ENCODE measurements at places on chromosomes 6 and 20. TPM values are rescaled to one million over a fixed set of nuclear protein-coding genes. Genes with fewer than 3 reads are reported as not detected.

DNA sequence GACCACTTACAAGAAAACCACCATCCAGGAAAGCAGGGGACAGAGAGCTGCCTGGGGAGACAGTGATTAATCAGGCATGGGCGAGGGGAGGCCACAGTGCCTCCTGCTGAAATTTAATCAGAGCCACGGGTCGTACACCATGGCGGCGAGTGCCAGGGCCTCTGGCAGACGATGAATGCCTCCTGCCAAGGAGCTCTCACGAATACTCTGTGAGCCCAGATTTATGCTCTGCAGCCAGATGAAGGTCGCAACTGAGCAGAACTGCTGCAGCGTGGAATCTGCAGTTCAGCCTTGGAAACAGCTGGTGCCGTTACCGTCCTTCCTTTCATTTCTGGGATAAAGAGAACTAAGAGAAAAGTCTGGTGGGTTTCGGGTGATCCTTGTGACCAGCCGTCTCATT lies 85.6 kb downstream of the BFSP1 start:
- H3K4me1 ChIP-seq = no peaks in the 10 kb centered on the region
- peaks cover 13% of the 10 kb centered on the region for H3K27me3 ChIP-seq
- DNase-seq = no peak
- no peak overlapping the region for H3K27ac ChIP-seq

DNA sequence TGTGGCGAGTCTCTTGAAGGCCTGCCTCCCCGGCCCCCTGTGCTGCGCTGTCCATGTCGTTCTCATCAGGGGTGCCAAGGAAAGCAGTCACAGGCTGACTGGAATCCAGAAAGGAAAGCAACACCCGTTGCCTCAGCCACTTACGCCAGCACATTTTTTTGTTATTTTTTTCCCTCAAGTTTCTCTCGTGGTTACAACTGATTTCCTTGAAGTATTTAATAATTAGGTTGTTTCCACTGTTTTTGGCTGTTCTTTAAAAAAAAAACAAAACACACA lies 17.9 kb upstream of the SLC22A1 start:
- no peaks in the 10 kb centered on the region for H3K27me3 ChIP-seq
- H3K4me1 ChIP-seq = peaks cover 13% of the 10 kb centered on the region
- no peak overlapping the region for H3K27ac ChIP-seq
- DNase-seq = no peak
- H3K36me3 ChIP-seq = peaks cover 40% of the 10 kb centered on the region

- no peak overlapping the region for H3K27ac ChIP-seq
- H3K36me3 ChIP-seq = no peaks in the 10 kb centered on the region
- no peak overlapping the region for H3K4me3 ChIP-seq
Measured at GRCh38 chr20:7585126-7585679, 355.1 kb downstream of the HAO1 start.

DNA sequence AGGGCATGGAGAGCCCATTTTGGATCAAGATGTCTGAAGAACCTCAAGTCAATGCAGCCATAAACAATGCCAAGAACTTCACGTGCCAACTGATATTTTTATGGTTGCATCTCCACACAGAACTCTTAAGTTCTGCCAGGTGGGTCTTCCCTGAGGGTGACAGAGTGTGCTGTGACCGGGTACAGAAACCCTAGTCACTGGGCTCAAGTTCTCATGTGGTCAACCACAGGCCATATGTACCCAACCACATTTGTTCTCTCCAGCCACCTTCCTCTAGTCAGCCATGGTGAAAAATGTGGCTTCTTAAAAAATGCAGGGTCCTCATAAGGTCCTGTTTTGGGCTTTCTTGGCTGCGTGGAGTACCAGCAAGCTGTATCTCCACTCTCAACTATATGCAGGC lies 48.9 kb downstream of the CLIC5 start:
- no peak for DNase-seq
- no peak overlapping the region for H3K4me3 ChIP-seq
- peaks cover 15% of the 10 kb centered on the region for H3K4me1 ChIP-seq
- H3K27ac ChIP-seq = no peak overlapping the region
- no peaks in the 10 kb centered on the region for H3K27me3 ChIP-seq

GRCh38 chr6:85360794-85361642 lies 88.9 kb upstream of the NT5E start:
- H3K36me3 ChIP-seq = no peaks in the 10 kb centered on the region
- DNase-seq = no peak
- H3K27me3 ChIP-seq = peaks cover 4% of the 10 kb centered on the region
- H3K4me1 ChIP-seq = peaks cover 5% of the 10 kb centered on the region
- no peak overlapping the region for H3K27ac ChIP-seq
- H3K4me3 ChIP-seq = no peak overlapping the region

- no peak overlapping the region for H3K4me3 ChIP-seq
- H3K36me3 ChIP-seq = peaks cover 20% of the 10 kb centered on the region
- no peaks in the 10 kb centered on the region for H3K27me3 ChIP-seq
- peaks cover 12% of the 10 kb centered on the region for H3K4me1 ChIP-seq
- no peak for DNase-seq
- no peak overlapping the region for H3K27ac ChIP-seq
Measured at GRCh38 chr20:7984192-7984591, 35.4 kb downstream of the TMX4 start.

DNA sequence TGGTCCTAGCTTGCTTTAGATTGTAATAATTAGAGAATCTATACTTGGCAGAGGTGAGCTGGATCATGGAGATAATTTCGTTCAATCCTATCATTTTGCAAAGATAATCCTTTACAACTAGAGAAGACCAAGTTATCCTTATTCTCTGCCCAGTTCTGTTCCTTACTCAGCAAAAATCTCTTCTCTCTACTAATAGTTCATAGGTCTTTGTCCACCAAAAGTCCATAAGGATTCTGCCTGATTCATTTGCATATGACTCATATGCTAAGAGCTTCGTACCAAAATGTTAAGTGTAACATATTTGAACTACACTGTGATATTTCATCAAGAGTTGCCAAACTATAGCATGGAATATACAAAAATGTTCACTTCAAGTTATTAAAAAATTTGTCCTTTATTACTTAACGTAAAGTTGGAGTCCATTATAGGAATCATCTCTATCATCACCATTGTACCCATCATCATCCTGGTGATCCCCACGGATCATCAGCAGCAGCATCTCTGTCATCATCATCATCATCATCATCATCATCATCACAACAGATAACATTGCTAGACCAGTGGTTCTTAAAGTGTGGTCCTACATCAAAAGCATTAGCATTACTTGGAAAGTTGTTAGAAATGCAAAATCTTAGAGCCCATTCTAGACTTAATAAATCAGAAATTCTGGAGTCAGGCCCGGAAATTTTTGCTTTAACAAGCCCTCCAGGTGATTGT lies 463.0 kb downstream of the DHX35 start:
- H3K36me3 ChIP-seq = no peaks in the 10 kb centered on the region
- no peaks in the 10 kb centered on the region for H3K27me3 ChIP-seq
- H3K27ac ChIP-seq = no peak overlapping the region

GRCh38 chr20:45994761-45995493 lies 13.8 kb upstream of the MMP9 start:
- no peak overlapping the region for H3K4me3 ChIP-seq
- DNase-seq = no peak
- H3K27ac ChIP-seq = no peak overlapping the region
- H3K36me3 ChIP-seq = no peaks in the 10 kb centered on the region

DNA sequence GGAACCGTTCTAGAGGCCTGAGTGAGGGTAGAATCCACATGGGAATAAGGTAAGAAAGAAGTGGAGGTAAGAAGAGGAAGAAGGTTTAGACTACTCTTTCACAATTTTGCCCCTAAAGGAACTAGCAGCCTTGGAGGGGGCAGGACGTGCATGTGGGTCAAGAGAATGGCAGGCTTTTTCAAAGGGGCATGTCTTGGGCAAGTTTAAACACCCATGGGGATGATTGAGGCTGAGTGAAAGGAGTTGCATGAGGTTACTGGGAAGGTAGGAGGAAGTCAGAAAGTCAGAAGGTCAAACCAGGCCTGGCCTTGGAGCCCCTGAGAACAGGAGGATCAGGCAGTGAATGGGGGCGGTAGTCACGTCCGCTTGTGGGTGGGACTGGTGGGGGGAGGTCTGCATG lies 10.2 kb downstream of the ADA start:
- H3K36me3 ChIP-seq = peaks cover 9% of the 10 kb centered on the region
- peak overlapping the region; percentile 44 for H3K27ac ChIP-seq
- no peak overlapping the region for H3K4me3 ChIP-seq
- H3K4me1 ChIP-seq = peaks cover 45% of the 10 kb centered on the region

DNA sequence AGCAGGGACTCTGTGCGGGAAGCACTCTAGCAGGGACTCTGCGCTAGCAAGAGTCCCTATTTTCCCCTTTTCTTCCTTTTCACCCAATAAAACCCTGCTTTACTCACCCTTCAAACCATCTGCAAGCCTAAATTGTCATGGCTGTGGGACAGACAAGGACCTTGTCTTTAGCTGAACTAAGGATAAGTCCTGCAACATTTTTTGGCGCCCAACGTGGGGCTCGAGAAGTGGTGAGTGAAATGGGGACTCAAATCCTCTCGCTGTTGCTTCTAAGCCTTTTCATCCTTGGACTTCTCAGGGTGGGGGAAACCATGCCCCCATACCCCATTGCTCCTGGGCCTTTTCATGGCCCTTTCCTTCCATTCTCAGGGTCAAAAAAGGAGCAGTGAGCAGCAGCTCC lies 46.4 kb downstream of the IMPG1 start:
- H3K27ac ChIP-seq = no peak overlapping the region
- DNase-seq = no peak
- no peak overlapping the region for H3K4me3 ChIP-seq
- H3K27me3 ChIP-seq = no peaks in the 10 kb centered on the region

DNA sequence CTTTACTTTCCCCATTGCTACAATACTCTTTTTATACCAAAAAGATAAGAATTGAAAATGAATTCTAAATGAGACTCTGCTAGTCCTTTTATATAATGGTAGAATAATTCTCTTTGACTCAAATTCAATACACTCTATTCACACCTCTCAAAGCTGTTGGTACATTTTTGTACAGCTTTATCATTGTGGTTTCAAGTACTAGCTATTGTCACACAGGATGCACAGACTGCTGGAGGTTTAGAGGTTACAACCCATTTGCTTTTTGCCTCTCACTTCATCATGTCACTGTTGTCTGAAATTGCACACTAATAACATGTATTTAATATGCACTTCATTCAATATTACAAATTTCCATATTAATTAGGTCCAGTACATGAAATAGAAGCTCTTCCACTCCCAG lies 442.2 kb upstream of the ARID1B start:
- H3K4me1 ChIP-seq = no peaks in the 10 kb centered on the region
- no peak overlapping the region for H3K4me3 ChIP-seq
- H3K27ac ChIP-seq = no peak overlapping the region
- no peaks in the 10 kb centered on the region for H3K27me3 ChIP-seq
- peaks cover 15% of the 10 kb centered on the region for H3K36me3 ChIP-seq

GRCh38 chr20:20568604-20569205 lies 143.7 kb downstream of the RALGAPA2 start:
- no peak overlapping the region for H3K4me3 ChIP-seq
- peaks cover 2% of the 10 kb centered on the region for H3K4me1 ChIP-seq
- no peak overlapping the region for H3K27ac ChIP-seq
- no peaks in the 10 kb centered on the region for H3K27me3 ChIP-seq
- peak; percentile 52 for DNase-seq

GRCh38 chr6:138912308-138912707 lies 75.7 kb downstream of the REPS1 start:
- H3K27me3 ChIP-seq = no peaks in the 10 kb centered on the region
- H3K36me3 ChIP-seq = peaks cover 52% of the 10 kb centered on the region
- H3K4me1 ChIP-seq = no peaks in the 10 kb centered on the region
- no peak overlapping the region for H3K4me3 ChIP-seq
- no peak overlapping the region for H3K27ac ChIP-seq

- peaks cover 15% of the 10 kb centered on the region for H3K27me3 ChIP-seq
- DNase-seq = no peak
- H3K4me1 ChIP-seq = peaks cover 6% of the 10 kb centered on the region
- H3K27ac ChIP-seq = no peak overlapping the region
Measured at GRCh38 chr6:125157280-125157679, 3.7 kb downstream of the TPD52L1 start.

DNA sequence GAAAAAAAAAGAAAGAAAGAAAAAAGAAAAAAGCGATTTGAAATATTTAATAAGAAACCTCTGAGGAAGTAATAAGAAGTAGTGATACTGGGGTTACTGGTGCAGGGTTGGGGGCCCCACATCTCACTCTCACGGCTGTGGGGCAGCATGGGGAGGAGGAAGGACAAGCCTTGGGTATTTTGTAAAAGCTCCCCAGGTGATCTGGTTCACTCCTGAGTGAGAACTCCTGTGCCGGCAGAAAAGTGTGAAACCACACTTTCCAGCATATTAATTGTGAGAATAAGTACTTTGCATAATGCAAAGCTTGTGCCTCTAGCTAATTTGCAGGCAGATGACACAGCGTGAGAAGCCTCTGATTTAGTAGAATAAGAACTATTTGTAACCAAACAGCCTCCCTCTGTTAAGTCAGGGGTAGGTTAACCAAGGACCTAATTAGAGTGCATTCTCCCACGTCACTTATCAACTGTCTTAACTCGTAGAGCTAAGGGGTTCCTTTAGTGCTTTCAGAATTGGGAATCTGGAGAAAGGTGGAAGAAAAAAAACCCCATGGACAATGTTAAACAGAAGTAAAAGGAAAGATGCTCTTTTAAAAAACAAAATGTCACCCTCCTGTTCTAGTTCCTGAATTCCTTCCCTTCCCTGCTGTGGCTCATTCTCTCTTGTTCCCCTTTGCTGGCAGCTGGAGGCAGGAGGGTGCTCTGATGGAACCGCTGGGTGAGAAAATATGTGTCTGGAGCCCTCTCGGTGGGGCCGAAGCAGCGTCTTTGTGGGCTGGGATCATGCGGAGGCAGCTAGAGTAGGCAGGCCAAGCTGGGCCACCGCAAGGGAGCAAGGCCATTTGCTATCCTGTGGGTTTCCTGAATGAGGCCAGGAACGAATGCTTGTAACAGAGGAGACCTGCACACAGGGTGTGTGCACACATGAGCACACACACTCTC lies 108.7 kb downstream of the FYN start:
- peaks cover 98% of the 10 kb centered on the region for H3K4me1 ChIP-seq
- H3K27ac ChIP-seq = peak overlapping the region; percentile 95
- H3K36me3 ChIP-seq = peaks cover 31% of the 10 kb centered on the region

- H3K27ac ChIP-seq = no peak overlapping the region
- DNase-seq = peak; percentile 24
- H3K27me3 ChIP-seq = peaks cover 28% of the 10 kb centered on the region
Measured at GRCh38 chr20:50450881-50451752, 59.1 kb upstream of the PTPN1 start.

GRCh38 chr6:24522228-24523176 lies 27.7 kb downstream of the ALDH5A1 start:
- H3K27ac ChIP-seq = no peak overlapping the region
- no peak for DNase-seq
- H3K4me1 ChIP-seq = peaks cover 2% of the 10 kb centered on the region
- no peak overlapping the region for H3K4me3 ChIP-seq
- H3K36me3 ChIP-seq = peaks cover 1% of the 10 kb centered on the region
- no peaks in the 10 kb centered on the region for H3K27me3 ChIP-seq

The BMP7 gene
- total RNA-seq = not detected

The SLC17A1 gene
- total RNA-seq = not detected

The SIRPA gene
- total RNA-seq = not detected

The GSTA2 gene
- not detected for total RNA-seq

The ZNF831 gene
- 9.4 TPM for total RNA-seq

The SYCP2 gene
- 3.9 TPM for total RNA-seq
